ENCODE measurements at places on chromosomes 7 and 10.

DNA sequence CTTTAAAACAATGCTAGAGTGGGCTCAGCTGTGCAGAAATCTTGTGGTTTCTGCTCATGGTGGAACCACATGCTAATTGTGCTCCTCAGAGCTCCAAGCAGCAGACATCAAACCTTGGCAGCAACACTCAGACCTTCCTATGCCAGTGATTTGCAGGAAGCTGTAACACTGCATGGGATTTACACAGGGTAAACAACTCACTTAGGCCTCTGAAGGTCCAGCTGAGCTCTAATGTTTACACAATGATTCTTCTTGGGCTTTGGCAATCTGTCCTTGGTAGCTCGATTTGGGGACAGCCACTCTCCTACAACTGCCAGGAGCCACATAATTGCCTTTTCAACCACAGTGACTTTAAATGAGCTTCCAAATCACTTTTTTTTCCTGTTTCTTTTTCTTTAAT, 97.7 kb upstream of the PDLIM1 start:
- DNase-seq, result no peak

GRCh38 chr10:34824870-34825269, 9.8 kb upstream of the PARD3 start:
- DNase-seq, result no peak

DNA sequence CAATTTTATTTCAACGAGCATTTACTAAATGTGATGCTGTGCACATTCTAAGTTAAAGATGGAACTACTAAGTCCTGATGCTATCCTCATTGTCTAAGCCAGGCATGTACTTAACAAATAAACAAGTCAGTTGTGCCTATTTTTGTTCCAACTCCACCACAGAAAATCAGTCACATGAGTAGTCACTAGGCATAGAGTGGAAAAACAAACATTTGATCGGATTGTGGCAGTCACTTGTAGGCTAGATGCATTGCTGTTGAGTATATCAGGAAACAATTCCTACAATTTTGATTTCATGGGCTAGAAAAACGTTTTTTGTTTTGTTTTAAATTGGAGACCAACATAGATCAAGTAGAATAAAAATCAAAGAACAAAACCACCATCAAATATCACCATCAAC, 177.6 kb upstream of the SLC25A13 start:
- DNase-seq, result no peak

DNA sequence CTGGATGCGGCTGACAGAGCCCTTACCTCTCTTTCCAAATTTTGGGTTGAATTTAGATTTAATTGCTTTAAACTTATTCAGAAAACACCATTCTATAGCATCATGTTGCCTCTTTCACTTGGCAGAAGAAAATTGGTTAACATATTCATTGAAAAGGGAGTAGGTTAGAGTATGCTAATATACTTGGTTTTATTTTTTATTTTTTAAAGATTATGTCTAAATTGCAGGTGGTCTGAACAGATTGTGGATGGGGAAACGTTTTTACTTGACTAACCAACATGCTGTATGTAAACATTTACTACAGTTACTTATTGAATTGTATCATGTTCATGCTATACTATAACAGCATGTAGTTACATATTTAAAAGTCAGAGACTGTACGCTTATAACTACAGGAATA, 65.6 kb downstream of the DNAH11 start:
- DNase-seq, result no peak

- DNase-seq, result no peak
These were observed 192.3 kb upstream of the PITRM1 start for GRCh38 chr10:3364768-3365480.

DNA sequence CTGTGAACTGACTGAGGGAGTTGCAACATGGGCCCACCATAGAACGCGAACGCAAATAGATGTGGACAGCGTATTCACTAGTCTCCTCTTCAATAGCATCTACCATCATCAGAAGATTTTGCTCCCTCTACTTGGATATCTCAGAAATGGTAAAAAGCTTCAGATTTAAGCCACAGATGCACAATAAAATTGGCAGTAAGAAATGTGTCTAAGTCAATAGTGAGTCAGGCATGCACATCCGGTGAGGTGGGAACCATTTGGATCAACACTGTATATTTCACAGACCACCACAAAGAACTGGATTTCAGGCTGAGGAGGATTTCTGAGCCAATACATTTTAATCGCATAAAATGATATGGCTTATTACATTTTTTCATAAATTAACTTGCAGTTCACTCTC, 111.5 kb upstream of the ADAM12 start:
- no peak for DNase-seq

- DNase-seq, result peak; percentile 84
These were observed at the start of gene CCDC7 for GRCh38 chr10:32445740-32446535. CCDC7 (plus strand) TSS chr10:32446140; CDS start chr10:32451643, 5,503 bp downstream.

- no peak for DNase-seq
These were observed 3.6 kb upstream of the LRRC4 start for GRCh38 chr7:128034825-128035224.

- DNase-seq, result no peak
These were observed 107.1 kb downstream of the TRRAP start for GRCh38 chr7:98985406-98985805.

- DNase-seq, result peak; percentile 46
These were observed 123.4 kb downstream of the NT5C2 start for GRCh38 chr10:103069453-103070331.

GRCh38 chr7:83494683-83495082, 154.3 kb downstream of the SEMA3E start:
- DNase-seq, result no peak

- DNase-seq, result no peak
These were observed 36.0 kb downstream of the C10orf143 start for GRCh38 chr10:130074639-130075038.

DNA sequence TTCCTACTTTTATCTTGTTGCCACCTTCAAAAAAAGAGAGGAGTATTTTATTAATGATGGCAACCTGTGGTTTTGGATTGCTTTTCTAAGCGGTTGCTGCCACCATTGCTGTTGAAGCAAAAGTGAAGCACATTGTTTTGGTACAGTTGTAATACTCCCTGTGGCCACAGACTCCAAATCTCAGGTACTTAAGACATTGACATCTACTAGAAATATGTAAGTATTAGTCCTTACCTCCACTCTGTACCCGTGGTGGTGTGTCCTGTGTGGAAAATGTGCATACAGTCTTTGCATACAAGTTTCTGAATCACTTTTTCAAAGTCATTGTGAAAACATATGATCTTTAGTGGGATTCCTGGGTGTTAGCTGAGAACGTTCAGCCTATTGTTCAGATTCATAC, 85.7 kb downstream of the ANLN start:
- DNase-seq, result no peak

GRCh38 chr7:29161231-29161630, 14.9 kb upstream of the CPVL start:
- no peak for DNase-seq

- DNase-seq, result no peak
These were observed 31.1 kb upstream of the MSMB start for GRCh38 chr10:46077141-46077554.

DNA sequence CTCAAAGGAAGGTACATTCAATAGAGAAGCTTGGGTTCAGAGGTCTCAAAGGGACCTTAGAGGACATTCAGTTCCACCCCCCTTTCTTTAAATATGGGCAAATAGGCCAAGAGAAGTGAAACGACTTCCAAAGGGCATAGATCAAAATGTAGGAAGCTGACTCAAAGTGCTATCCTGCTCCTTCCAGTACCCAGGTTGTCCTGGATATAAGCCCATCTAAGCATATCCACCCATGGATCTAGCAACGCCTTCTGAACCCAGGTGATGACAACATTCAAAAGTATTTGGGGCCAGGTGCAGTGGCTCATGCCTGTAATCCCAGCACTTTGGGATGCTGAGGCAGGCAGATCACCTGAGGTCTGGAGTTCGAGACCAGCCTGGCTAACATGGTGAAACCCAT, 5.3 kb downstream of the ATXN7L1 start:
- no peak for DNase-seq

DNA sequence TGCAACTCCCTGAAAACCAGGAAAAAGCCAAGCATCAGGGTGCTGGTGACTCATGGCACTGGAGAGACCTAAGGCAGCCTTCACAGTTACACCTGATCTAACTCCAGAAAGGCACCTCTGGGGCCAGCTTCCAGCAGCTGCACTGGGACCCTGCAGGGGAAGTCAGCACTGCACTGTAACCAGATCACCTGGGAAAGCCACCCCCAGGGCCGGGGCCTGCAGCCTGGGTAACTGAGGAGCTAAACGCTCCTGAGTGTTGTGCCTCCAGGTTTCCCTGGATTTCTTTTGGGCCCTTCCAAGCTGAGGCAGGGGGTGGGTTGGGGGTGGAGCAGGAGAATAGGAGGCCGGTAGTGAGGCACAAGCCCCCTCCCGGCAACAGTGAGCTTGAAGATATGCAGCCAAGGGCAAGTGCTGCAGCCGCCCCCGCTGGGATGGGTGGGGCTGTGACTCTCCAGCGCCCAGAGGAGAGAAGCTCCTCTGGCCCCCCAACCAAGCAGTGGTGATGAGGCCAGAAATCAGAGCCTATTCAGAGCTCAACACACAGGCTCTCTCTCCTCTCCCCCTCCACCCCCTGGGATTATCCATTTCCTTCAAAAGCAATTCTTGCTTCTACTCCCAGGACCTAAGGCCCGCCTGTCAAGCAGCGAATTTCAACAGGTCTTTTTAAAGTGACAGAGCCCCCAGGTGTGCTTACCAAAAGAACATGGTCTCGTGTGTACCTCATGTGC, 2.6 kb downstream of the CXCL12 start:
- no peak for DNase-seq

DNA sequence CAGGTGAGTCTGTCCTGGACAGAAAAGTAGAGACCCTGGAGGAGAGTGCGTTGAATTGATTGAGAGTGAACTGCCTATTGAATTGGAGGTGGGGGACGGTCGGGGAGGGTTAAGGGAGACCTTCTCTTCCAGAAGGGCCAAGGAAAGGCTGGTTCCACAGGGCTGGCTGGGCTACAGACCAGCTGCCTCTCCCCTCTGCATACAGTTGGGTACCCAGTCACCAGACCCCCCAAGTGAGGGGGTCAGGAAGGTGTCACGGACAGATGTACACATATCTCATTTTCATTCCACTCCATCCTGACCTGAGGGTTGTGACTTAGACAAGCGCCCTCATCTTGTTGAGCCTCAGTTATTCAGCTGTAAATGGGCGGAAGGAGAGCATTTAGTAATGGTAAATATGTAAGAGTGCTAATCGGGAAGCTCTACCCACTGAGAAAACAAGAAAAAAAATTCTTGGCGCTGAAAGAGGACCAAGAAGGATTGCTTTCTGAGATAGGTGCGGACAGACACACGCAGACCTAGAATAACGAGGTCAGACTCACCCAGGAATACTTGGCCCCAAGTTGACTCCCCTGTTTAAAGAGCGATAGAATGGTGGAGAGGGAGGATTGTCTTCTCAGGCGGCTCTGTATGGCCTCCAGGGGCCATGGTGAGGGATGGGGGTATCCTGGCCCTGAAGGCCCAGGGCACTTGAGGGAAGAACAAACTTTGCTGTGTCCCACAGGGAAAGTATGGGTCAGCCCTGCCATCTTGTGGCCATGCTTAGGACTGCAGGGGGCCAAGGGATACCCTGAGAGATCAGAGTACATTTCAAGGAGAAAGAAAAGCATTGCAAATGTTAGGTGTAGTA, 7.2 kb upstream of the MBL2 start:
- no peak for DNase-seq

GRCh38 chr7:107105591-107106245, 61.2 kb downstream of the PRKAR2B start:
- DNase-seq, result no peak

DNA sequence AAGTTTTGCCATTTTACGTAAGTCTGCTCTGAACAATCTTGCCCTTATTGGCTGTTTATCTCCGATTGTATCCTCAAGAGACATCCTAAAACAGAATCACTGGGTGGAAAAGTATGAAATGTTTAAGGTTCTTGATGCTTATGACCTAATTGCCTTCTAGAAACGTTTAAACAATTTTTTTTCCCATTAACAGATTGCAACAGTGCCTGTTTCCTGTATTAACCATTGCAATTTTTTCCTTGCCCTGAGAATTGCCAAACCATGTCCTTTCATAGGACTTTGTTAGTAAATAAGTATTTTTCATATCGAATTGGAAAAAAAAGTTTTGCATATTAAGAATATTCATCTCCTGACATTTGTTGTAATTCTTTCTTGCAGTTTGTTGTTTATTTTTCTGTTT, 639.8 kb downstream of the INHBA start:
- no peak for DNase-seq

GRCh38 chr10:35346248-35346647, 9.9 kb downstream of the CCNY start:
- no peak for DNase-seq

DNA sequence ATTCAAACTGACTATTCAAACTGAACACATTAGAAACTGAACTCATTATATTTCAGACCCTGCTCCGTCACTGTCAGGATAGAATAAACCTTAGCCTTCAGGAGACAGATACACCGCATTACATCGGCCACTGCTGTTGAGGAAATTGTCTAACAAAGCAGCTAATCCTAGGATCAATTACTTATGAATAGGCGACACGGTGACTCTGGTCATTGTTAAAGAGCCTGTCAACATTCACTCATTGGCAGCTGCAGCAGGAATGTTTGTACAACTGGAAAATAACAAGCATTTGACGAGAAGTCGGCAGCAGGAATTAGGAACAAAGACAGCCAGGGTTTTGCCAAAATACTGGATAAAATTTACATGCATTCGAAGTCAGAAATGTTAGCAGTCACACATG, 112.0 kb upstream of the MKX start:
- no peak for DNase-seq

- no peak for DNase-seq
These were observed 142.0 kb downstream of the HDAC9 start for GRCh38 chr7:18637516-18637915.

- no peak for DNase-seq
These were observed 103.8 kb downstream of the UNCX start for GRCh38 chr7:1336509-1336908.

DNA sequence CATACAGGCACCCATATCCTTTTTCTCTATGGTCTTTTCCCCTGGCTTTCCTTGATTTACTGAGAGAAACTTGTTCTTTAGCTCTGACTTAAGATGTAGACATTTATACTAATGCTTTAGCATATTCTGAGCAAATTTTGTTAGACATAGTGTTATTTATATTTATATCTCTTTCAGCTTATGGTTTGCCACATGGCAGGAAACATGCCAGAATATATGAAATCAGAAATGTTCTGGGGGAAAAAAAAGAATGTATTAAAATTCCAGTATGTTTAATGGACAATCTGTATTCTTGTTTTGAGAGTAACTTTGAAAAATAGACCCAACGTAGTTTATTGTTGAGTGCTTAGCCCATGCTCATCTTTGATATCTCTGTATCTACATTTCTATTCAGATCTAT, 10.1 kb upstream of the GGCT start:
- no peak for DNase-seq

DNA sequence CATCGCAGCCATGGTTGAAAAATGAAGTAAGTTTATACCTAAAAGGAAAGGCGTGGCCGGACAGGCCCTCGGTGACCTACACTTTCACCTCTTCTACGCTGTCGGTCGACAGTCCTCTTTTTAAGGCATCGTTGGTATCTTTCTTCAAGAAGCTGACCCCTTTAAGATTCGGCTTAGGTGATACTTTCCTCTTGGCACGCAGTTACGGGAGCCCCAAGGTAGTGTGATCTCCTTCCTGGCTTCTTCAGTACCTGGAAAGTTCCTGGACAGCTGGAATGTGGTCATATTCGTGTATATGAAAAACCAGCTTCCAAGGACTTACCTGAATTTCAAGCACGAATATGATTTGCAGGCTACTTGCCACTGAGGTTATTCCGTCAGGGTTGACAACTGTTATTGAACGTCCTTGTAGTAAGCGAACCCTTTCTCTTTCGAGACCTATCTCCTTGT, 885 bp upstream of the SYPL1 start:
- DNase-seq, result no peak

All from activated effector memory CD4-positive, alpha-beta T cell treated with Interleukin-2 at 50 U/mL for 16 hours (primary cell).